Activated T-cell treated with anti-CD3 and anti-CD28 coated beads, Interleukin-2, amount 50 U/mL, for 72 hours (primary cell): ENCODE measurements at places on chromosomes 12 and 14. TPM values are rescaled to one million over a fixed set of nuclear protein-coding genes. Genes with fewer than 3 reads are reported as not detected.
A peak's percentile ranks its signal among the peaks of the same experiment; 100 is the strongest.

The DIO3 gene
- not detected for total RNA-seq

The CPM gene
- total RNA-seq, result 17.7 TPM

The ASCL1 gene
- not detected for total RNA-seq

The PAN2 gene
- 112 TPM for total RNA-seq

The BHLHE41 gene
- total RNA-seq, result not detected

The SLC39A5 gene
- total RNA-seq, result 0.44 TPM

The KRT75 gene
- not detected for total RNA-seq

DNA sequence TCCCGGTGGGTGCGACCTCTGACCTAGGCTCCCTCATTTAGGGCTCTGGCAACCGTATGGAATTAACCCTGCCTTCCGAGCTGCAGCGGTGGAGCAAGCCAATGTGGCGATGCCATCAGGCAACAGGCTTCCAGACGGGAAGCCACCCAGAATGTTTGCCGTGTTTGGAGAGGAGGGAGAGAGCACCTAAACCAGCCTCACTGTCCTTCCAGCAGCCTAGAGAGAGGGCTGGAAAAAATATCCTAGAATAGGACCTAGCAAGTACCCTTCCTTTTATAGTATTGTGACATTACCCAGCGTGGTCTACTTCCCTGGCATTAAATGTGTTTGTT, 287 bp upstream of the SLC2A13 start:
- no peak for DNase-seq

GRCh38 chr14:35730871-35731270, 78.2 kb downstream of the RALGAPA1 start:
- DNase-seq, result no peak

- DNase-seq, result no peak
Observed at GRCh38 chr14:53390008-53390407, 236.9 kb upstream of the DDHD1 start.

DNA sequence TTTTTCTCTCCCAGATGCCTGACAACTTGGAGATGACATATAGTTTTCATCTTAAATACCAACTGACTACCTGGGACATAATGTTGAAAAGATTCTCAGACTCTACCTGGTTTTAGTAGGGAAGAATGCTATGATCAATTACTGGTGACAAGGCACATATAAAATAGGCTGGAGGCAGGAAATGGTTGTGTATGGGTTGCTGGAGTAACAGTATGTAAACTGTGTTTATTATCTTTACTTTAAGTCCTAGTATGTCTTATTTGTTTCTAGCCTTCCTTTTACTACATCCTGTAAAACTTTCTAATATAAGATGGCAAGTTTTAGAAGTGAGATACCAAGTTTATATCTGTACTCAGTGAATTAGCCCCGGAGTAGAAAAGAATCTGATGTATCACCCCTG, 98.1 kb downstream of the NUBPL start:
- no peak for DNase-seq

GRCh38 chr12:49706351-49707127, 666 bp downstream of the FMNL3 start:
- peak; percentile 32 for DNase-seq

- DNase-seq, result no peak
Observed at GRCh38 chr12:45509621-45510020, 219.9 kb upstream of the ARID2 start.

DNA sequence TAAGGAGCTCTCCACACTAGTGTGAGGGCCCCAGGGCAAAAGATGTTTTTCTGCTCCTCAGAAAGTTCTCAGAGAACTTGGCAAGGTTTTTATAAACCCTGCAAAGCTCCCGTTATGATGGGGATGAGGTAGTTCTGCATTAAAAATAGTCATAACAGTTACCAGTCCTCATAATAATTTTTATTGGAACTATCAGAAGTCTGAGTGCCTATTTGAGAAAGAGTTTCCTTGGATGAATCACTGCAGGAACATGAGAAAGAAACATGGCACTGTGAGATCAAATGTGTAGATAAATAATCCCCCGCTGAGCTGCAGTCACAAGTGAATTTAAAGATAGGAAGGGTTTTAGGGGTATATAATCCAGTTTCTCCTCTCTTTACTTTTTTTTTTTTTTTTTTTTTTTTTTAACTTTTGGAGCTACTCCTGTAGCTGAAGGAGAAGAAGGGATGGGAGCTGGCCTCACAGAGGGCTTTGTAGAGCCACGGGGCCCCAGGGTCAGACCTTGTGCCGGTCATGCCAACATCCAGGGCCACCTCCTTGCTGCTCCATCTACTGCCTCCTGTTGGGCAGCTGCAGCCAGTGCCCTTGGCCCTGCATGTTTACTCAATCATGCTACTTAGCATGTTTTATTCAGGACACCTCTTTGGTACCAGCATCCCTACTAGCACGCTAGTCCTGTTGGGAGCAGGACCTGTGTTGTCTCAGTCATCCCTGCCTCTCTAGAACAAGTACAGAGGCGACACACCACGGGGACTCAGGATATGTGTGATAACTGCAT, 39.5 kb downstream of the EVL start:
- DNase-seq, result no peak

DNA sequence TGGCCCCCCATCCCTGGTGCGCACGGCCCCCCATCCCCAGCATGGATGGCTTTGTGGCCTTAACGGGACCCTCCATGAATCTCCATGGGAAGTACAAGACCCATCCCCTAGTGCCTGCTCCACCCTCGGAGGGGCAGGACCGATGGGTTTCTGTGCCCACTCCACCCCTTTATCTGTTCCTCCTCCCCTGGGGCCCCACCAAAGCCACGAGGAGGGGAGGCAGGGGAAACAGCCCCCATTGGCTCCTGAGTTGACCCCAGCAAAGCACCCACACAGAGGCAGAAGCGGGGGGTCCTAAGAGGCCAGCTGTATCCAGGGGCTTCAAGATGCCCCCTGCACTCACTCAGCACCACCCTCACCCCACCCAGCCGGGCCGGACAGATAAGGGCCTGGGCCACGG, 36.1 kb upstream of the TMEM179 start:
- no peak for DNase-seq

DNA sequence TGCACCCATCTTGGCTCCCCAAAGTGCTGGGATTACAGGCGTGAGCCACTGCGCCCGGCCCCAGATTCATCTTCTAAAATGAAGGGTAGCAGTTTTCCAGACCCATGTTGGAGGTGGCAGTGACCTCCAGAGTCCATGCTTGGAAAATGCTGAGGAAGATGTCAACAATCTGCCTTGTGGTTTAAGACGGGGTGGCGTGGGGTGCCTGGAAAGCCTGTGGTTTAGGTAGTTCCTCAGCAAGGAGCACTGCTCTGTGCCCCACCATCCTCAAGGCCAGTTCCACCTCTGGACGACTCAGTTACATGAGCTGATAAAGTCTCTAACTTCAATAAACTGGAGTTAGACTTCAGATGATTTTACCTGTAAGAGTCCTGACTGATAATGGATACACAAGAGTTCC, 48.6 kb downstream of the DRAM1 start:
- no peak for DNase-seq

DNA sequence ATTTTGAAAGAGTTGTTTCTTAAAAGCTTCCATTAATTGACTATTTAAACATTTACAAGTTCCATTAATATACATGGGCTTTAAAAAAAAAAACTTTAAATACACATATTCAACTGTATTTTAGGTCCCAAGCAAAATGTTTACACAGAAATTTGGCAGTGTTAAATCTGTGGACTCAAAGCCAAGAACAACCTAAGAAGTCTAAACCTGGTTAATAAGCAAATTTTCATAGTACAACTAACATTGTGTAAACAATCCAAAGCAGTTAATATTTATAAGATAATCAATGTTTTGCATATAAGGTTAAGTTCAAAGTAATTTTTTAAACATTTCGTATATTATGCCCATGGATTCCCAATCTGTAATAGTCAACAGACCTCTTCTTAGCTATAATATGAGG, 77.0 kb downstream of the EPS8 start:
- no peak for DNase-seq

DNA sequence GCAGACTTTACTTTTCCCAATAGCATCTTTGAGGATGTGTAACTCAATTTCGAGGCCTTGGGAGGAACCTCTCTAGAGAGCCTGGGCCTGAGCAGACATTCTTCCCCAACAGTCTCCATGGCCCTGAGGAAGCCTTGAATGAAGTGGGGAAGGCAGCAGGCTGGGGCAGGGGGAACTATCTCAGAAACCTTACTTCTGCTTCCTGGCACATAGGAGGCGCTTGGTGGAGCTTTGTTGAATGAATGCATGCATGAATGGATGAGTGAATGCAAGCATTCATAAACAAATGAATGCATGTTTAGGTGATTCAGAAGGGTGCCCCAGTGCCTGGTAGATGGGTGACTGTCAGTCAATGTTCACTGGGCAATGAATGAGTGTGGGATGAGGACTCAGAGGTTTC, 58.3 kb downstream of the GALNT16 start:
- DNase-seq, result no peak

- no peak for DNase-seq
Observed at GRCh38 chr14:68543516-68543915, 249.4 kb downstream of the ZFP36L1 start.

DNA sequence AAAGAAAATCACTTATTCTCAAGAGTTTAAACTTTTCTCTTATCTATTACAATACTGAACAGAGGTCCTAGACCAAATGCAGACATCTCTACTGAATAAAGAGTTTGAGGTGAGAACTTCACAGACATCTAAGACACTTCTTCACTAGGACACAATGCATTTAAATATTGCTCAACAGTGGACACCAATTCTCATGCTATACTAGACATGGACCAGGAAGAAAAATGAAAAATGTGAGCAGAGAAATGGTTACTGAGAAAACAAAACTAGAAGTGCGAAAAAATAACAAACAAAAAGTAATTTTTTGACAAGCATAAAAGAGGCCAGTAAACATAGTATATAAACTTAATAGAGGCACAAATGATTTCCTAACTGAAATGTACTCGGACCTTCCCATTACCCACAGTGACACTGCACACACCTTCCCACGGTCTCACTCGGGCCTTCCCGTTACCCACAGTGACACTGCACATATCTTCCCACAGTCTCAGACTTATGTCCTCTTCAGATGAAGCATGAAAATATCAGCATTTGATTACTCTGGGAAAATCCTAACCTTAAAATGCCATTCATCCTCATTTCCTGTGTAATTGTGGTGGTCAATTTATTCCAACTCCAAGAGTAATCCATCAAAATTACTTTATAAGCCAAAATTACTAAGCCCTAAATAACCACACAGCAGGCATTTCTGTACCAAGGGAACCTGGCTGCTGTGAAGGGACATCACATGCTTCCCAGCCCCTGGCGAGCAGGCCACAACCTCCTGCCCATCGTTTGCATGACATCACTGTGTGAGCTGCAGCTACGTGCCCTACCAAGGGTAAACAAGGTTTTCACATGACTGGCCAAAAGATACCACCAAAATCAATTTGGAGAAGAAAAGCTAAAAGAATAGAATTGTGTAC, 6.4 kb downstream of the SLC15A4 start:
- no peak for DNase-seq

- no peak for DNase-seq
Observed at GRCh38 chr12:19810213-19810612, 370.9 kb downstream of the AEBP2 start.

DNA sequence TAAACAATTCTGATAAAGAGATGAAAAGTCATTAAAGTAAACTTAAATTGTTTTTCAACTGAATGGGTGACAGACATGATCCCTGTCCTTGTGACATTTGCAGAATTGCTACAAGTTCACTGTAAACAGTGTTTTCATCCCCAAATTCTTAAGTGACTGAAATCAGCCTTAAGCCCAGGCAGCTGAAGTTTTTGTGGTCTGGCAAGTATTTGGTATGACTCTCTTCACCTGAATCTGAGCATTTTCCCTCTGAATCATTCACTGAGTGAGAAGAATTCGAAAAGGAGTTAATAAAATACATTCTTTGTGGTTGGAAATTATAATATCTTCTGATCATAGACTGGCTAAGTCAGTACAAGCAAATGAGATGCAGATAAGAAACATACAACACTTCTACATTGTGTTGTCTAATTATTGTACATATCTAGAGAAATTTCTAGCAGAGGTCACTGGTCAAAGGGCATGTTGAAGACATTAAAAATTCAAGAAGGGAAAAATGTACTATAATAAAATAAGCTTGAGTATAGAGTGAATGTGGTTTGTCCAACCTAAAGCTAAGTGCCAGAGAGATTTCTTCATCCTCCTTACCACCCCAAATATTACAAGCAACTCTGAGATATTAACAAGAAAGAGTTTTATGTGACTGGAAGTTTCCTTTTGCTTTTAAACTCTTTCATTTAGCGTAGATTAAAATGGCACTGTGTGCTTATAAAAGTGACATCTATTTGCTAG, 177.8 kb upstream of the DIO2 start:
- no peak for DNase-seq

- no peak for DNase-seq
Observed at GRCh38 chr14:84361476-84361875, 1168.5 kb upstream of the FLRT2 start.

DNA sequence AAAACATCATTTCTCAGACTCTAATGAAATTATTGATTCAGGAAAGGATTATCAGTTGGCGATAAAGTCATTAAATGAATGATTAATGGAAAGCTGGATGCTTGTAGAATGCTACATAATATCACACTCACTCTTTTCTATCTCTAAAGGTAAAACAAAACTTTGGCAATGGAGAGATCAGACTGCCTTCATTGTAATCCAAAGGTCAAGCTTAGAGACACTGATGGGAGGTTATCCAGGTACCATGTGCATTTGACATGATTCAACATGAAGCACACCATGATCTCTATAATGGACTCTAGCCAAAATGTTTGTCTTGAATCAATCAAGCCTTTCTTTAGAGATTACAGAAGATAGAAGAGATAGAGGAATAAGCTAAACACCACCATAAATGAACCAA, 110.1 kb upstream of the USP44 start:
- no peak for DNase-seq

DNA sequence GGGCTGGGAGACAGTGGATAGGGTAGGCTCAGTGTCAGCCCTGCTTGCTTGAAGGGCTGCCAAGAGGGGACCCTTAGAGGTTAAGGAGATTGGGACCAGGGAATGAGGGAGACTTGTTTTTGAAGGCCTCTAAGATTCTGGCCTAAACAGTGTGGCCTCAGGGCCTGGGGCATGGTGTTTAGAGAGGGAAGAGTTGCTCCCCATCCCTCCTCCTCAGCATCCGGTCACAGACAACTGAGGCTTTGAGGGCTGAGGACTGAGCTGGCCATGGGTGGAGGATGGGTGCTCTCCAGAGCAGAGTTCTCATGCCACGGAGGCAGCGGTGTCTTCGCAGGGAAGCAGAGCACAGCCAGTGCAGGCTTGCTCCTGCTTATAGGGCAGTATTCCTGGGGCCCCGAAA, 49.4 kb downstream of the KRT80 start:
- DNase-seq, result no peak
